ENCODE measurements at places on chromosomes 13 and 19.

DNA sequence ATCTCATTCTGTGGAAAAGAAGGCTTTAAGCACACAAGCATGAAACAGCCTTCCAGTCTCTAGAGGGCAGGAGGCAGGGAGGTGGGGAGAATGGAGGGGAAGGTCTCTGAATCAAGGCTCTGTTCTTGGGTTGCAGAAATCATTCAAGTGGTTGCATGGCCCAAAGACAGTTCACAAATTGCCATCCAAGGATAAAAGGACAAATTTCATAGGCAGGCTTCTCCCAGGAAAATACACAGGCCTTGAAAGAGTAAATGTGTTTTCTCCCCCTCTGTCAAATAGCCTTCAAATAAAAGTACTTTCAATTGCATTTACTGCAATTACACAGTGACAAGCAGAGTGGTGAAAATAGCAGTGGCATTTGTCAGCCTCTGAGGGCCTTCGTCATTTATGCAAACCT lies 450.8 kb downstream of the DCT start:
- no peak for DNase-seq

- no peak for DNase-seq
These were observed 5.5 kb downstream of the GCDH start for GRCh38 chr19:12896460-12896859.

DNA sequence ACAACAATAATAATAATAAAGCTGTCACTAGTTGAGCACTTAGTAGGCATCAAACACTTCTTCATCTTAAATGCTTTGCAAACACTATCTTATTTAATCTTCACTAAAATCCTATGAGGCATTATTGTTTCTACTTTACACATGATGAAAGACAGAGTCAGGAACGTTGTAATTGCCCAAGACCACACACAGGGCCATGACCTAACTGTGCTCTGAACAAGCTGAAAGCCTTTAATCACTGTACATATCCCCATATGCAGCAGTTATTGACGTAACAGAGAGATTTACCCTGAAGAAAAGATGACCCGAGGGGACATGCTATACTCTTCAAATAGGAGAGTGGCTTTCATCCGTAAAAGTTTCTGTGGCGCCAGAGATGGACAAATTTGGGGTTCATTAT lies 53.0 kb downstream of the SACS start:
- no peak for DNase-seq

DNA sequence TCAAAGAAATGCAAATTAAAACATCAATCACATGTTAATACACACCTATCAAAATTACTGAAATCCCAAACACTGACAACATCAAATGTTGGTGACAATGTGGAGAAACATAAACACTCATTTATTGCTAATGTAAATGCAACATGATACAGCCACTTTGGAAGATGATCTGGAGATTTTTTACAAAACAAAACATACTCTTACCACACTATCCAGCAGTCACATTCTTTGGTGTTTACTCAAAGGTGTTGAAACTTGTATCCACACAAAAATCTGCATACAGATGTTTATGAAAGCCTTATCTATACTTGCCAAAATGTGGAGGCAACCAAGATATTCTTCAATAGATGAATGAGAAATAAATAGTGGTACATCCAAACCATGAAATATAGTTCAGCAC lies 1219.5 kb upstream of the PCDH20 start:
- no peak for DNase-seq

- DNase-seq: no peak
These were observed 580.6 kb upstream of the SPRY2 start for GRCh38 chr13:80921541-80921940.

GRCh38 chr13:34941835-34942731 lies at the start of gene NBEA:
NBEA (plus strand) TSS chr13:34942270; CDS start chr13:34942821, 551 bp downstream.
- peak; percentile 43 for DNase-seq

DNA sequence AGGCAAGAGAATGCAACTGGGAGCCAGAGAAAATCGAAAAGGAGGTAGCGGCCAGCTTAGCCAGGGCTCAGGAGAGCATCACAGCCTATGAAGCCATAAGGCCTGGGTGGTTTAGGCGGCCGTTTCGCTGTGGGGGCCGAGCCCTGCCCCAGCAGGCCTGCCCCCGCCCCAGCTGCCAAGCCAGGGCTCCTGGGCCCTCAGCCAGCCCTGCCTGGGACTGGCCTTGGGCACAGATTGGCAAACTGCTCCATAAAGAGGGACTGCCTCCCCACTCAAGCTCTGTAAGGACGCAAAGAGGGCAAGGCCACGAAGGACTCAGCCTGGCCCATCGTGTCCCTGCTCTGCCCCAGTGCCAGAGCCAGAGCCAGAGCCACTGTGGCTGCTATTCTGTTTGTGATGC lies 10.2 kb downstream of the ZNF653 start:
- no peak for DNase-seq

GRCh38 chr13:98693756-98694155 lies 58.7 kb downstream of the SLC15A1 start:
- no peak for DNase-seq

- DNase-seq: no peak
These were observed 1.2 kb downstream of the CDK8 start for GRCh38 chr13:26255115-26255514.

DNA sequence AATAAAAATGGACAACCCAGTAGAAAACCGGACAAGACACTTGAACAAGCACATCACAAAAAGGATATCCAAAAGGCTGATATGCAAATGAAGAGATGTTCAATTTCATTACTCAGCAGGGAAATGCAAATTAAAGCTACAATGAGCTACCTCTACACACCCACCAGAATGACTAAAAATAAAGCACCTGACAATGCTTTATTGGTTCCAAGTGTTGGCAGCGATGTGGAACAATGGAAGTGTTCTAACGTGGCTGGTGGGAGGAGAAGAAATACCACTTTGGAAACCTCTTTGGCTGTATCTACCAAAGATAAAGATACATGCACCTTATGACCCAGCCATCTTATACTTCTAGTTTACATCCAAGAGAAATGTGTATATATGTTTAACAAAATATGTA lies 3.7 kb upstream of the ACP7 start:
- DNase-seq: no peak

DNA sequence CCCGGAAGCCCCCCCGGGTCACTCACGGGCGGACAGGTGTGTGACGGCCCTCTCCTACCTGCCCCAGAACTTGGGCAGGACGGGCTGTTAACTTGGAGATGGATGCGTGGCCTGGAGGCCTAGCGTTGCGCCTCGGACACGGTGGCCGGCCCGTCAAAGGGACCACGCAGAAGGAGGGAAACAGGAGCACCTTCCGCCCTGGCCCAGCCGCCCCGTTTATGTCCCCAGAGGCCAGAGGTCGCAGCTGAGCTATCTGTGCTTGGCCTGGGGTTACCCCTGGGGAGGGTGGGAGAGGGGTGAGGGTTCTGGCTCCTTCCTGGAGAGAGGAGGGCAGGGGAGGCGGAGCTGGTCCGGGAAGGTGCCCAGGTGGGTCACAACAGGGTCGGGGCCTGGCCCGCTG lies 35.6 kb downstream of the GADD45B start:
- DNase-seq: no peak

- no peak for DNase-seq
These were observed 1438.6 kb downstream of the UQCRFS1 start for GRCh38 chr19:27774337-27774736.

- no peak for DNase-seq
These were observed 60.7 kb downstream of the DOCK9 start for GRCh38 chr13:98917116-98917515.

DNA sequence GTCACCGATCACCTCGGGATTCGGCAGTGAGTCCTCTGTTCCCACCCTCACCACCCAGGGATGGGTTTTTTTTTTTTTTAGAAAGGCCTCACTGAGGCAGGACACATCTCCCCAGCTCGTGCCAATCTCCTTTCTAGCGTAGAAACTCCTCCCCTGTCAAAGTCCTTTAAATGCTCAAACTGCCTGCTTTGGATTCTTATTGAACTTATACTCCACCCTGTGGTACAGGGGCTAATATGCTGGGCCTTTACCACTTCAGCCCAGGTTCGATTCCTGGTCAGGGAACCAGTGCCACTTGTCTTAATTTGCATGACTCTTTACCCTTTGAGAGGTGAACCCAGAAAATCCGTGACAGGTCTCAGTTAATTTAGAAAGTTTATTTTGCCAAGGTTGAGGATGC lies 8.3 kb upstream of the ZNF14 start:
- no peak for DNase-seq

GRCh38 chr13:36752673-36753072 lies 66.3 kb upstream of the RFXAP start:
- no peak for DNase-seq

- no peak for DNase-seq
These were observed at the start of gene KLF16 for GRCh38 chr19:1863328-1863637. KLF16 (minus strand) TSS chr19:1863579; CDS start chr19:1863497, 82 bp downstream.

GRCh38 chr19:2228157-2229030 lies 7.7 kb downstream of the PLEKHJ1 start:
- no peak for DNase-seq

- DNase-seq: no peak
These were observed 786.6 kb upstream of the SLITRK6 start for GRCh38 chr13:86585835-86586234.

GRCh38 chr13:72757792-72758535 lies 23.7 kb downstream of the DIS3 start:
- no peak for DNase-seq

DNA sequence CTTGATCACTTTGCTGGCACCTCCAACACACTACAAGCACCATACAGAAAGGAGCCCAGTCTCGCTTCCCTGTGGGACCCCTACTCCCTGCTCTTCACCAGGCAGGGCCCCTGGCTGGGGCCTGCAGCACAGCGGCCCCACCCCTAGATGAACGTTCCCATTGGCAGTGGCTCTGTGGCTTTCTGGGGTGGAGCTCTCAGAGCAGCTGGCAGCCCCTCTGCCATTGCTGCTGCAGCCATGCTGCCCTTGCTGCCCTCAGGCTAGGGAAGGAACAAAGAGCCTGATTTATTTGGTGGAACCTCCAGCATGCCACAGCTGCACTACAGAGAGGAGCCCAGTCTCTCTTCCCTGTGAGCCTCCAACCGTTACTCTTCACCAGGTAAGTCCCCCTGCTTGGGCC lies 5.8 kb downstream of the SIGLEC6 start:
- DNase-seq: no peak

GRCh38 chr19:16612636-16613035 lies 15.4 kb downstream of the MED26 start:
- DNase-seq: no peak
